ENCODE measurements at places on chromosomes 12 and 14.

GRCh38 chr12:50765095-50765911, 1.4 kb downstream of the ATF1 start:
- DNase-seq: peak; percentile 16

DNA sequence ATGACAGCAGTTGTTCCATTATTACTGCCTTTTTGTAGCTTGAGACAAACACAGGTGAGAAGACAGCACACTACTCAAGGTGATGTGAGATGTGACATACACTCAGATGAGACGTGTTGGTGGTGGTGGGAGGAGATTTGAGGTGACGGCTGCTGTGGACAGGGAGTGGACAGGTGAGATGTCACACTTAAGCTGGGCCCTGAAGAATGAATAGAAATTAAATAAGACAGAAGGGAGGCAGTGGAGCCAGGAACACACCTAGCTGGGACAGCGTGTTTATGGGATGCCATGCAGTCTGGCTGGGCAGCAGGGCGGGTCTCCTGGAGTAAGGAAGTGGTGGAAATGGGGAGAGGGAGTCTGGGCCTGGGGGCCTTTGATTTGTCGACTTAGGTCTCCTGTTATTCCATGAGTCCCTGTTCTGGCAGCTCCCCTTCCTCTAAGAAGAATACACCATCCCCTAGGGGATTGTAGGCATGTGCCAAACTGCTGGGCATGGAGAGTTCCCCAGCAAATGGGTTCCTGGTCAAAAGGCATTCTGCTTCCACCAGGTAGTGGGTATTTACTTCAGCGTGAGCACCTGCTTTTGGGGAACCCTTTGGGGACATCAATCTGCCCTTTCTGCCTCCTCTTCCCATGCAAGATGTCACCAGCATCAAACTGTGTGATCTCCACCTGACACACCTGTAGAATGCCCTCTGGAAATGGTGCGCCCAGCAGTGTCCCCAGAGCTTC, 71.2 kb upstream of the ESRRB start:
- DNase-seq: no peak

- DNase-seq: peak; percentile 82
Observed at GRCh38 chr12:107093417-107094182, at the start of gene CRY1. Gene CRY1, minus strand, starts transcription at chr12:107093549. Its CDS starts 588 bp downstream, at chr12:107092961.

- DNase-seq: no peak
Observed at GRCh38 chr14:35932136-35932535, 106.0 kb downstream of the BRMS1L start.

GRCh38 chr12:211639-212414, 2.1 kb downstream of the SLC6A12 start:
- no peak for DNase-seq

- peak; percentile 80 for DNase-seq
Observed at GRCh38 chr14:77965919-77966435, 166.1 kb downstream of the ADCK1 start.

DNA sequence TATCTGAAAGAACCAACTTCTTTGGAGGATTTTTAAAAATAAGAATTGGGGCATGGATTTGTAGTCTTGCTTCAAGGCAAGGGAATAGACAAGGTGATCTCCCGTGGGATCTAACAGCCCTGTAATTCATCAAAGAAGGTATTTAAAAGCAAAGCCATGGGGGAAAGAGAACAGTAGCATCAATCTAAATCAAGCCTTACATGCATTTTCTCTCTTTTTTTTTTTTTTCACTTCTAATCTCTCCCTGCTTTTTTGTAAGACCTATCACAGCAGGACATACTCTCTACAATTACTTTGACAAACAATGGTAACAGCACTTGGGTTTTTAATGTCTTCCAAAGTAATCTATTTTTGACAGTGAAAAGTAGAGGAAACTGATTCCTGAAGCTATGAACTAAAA, 367.9 kb downstream of the PAWR start:
- no peak for DNase-seq

- no peak for DNase-seq
Observed at GRCh38 chr12:72777806-72778205, 505.6 kb downstream of the TRHDE start.

DNA sequence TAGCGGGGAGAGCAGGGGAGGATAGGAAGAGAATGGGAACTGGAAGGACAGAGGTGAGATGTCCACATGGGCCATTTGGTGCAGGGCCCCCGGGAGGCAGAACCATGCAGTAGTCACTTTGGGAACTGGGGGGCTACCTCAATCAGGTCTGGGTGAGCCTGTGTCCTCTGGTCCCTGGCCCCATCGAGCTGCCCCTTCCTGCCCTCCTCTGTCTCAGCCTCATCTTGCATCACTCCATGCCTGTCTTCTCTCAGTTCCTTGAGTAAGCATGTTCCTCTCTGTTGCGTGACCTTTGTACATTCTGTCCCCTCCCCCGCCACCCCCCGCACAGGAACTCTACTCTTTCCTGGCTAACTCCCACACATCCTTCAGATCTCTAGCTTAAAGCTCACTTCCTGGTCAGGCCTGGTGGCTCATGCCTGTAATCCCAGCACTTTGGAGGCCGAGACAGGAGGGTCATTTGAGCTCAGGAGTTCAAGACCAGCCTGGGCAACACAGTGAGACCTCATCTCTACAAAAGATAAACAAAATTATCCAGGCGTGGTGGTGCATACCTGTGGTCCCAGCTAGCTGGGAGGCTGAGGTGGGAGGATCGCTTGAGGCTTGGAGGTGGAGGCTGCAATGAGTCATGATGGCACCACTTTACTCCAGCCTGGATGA, 23.2 kb downstream of the FOS start:
- peak; percentile 41 for DNase-seq

DNA sequence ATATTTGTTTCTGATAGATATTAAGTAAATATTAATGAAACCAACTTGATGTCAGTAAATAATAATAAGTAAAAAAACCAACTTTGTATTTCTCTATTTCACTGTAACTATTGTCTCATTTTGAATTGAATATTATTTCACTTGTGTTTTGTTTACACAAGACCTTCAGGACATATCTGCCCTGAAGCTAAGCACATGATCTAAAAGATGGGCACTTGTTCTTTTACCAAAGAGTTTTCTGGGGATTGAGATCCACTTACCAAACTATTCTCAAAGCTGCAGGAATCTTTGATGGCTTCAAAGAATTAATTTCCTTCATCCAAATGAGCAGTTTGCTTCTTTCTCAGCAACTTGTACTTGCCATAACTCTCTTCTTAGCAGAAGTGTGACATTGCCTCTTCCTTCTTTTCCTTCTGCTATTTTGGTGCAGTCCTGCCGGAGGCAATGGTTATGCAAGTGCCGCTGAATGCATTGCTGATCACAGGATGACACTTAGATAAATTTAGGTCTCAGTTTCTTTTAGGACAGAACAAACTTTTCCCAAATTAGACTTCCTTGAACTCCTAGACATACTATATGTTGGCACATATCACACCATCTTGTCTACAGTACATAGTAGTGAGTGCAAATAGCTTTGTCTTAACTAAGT, 9.2 kb downstream of the FAR2 start:
- DNase-seq: no peak

GRCh38 chr14:102272392-102272791, 32.6 kb downstream of the MOK start:
- no peak for DNase-seq

GRCh38 chr14:91063119-91063518, 2.7 kb upstream of the RPS6KA5 start:
- DNase-seq: no peak

DNA sequence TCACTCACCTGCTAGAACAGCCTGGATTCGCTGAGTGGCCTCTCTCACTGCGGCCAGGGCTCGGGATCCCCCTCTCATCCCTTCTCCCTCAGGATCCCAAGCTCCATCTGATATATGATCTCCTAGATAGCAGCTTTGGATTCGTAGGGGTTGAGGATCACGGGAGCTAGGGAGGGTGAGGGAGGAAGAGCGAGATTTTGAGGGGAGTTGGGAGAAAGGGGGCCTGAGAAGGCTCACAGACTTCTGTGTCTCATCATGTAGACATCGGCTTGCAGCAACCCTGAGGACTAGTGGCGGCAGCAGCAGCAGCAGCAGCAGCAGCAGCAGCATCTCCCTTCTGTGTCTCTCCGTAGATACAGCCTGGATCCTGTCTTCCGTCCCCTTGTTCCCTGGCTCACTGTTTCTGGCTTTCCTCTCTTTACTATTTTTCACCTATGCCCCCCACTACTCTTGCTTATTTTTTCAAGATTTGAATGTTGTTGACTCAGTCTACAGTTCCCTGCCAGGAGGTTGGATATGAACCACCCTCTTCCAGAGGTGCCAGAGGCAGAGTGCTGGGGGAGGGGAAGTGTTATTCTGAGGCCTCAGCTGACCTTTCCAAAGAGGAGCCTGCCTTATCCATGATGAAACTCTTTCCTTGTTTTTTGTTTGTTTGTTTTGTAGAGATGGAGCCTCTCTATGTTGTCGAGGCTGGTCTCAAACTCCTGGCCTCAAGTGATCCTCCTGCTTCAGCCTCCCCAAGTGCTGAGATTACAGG, at the start of gene CIROP:
Gene CIROP (minus strand): TSS at position 399 of the 757 bp plus-strand sequence. CDS start 69 bp downstream, at position 330.
- DNase-seq: no peak

DNA sequence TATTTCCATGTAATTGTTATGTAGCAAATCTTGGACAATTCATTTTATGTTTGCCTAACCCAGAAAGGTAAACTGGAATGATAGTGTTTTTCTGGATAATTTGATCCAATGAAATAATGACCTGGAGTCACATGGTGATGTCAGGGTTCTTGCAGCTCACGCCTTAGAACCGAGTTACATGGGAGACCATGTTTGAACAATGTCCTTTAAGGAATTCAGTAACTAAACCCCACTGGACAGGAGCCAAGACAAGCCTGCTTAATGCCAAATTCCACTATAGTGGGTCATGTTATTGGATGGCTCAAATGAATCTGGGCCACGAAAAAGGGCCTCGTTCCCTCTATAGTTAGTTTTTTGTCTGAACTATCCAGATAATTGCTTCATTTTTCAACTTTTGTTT, 255.8 kb upstream of the HMGA2 start:
- peak; percentile 54 for DNase-seq

DNA sequence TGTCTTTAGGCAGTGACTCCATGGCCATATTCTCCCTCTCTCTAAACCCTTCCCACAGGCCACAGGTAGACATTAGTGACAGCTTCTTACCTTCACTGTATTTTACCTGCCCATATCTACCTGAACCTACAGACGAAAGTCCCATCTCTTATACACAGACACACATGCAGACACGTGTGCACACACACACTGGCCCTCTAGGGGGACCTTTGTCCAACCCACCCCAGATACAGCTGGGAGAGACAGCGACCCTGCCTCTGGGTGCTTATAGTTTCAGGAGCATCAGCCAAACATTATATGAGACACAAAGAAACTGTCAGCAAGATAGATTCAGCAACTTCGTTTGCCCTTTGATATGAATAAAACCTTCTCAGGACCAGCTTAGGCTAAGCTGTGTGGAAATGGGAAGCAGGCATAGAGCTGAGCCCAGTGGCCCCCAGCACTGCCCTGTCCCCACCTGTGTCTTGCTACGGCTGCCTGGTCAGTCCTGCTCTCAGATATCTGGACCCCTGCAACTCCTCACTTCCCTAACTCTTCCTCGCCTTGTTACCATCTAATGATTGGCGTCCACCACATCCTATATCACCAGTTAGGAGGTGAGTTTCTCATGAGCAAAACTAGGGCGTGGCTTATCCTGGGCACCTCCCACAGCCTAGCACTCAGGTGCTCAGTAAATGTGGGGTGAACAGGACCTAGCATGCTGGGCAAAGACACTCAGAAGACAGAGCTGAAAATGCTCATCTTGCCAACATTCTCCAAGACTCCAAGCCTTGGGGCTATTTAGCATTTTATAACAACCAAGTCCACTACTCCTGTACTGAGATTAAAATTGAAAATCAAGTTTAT, 12.0 kb upstream of the CD9 start:
- no peak for DNase-seq

DNA sequence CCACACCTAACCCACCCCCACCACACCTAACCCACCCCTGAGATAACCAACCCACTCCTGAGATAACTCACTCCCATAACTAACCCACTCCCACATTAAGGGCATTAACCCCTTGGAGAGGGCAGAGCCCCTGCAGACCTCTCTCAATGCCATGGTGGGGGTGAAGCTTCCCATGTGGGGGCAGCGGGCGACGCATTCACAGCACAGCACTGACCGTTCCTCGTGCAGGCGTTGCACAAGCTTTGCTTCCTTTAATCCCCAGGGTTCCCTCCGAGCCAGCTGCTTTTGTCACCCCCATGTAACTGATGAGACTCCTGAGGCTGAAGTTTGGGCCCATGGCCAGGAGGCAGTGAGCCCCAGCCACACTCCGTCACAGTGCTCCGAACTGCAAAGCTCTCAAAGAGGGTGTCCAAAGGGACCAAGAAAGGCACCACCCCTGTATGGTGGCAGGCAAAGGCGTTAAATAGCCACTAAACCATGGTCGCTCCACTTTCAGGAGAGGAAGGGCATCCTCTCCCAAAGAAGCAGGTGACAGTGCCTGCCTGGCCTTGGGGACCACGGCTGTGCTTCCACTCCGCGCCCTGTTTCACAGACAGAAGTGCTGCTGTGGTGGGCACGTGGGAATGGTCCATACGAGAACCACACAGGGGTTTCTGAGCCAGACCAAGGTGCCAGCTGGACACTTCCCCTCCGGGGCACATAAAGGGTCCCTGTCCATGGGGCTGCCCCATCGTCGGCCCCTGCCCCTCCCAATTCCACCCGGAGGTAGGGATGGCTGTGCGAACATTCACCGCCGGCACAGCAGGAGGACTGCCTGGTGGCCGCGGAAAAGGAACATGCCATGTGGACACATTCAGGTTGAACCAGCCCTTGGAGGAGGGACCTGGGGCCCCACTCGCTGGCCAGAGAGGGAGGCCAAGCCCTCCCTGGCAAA, 28.3 kb downstream of the GALNT9 start:
- no peak for DNase-seq

DNA sequence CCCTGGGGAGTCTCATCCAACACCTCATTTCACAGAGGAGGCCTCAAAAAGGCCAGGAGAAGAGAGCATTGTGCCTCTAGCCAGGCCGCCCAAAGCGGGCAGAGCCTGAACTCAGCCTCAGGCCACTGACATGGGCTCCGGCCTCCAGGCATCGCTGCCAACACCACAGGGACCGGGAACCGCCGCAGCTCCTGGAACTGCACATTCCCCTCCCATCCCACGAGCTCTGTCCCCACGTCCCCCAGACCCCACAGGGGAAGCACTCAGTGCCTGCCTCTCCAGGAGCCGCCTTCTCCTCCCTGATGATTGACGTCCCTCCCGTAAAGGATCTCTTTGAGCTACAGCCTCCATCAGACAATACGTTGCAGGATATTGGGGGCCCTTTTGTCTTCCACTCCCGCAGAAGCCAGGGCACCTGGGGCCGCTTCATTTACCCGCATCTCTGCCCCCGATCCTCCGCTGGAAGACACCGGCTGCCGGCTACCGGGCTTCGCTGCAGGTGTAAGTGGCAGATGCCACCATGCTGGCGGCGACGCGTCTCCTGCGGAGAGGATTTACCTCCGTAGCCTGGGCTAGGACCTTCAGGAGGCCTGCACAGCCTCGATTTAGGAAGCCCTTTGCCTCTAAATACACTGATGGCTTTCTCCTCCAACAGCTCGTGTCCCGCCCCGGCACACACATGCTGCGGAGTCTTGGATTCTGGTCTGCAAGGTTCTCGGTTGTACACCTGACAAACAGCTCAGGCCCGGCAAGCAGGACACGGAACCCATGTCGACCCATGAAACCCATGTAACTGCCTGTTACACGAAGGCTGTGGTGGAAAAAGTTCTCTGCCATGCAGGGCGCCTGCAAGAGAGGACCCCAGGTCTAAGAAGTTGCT, 104.8 kb downstream of the RIMBP2 start:
- DNase-seq: no peak

- DNase-seq: no peak
Observed at GRCh38 chr14:69865701-69866365, 13.4 kb upstream of the SMOC1 start.

Measured in RCC 7860 (cell line).